ENCODE measurements at places on chromosomes 7 and 10.

DNA sequence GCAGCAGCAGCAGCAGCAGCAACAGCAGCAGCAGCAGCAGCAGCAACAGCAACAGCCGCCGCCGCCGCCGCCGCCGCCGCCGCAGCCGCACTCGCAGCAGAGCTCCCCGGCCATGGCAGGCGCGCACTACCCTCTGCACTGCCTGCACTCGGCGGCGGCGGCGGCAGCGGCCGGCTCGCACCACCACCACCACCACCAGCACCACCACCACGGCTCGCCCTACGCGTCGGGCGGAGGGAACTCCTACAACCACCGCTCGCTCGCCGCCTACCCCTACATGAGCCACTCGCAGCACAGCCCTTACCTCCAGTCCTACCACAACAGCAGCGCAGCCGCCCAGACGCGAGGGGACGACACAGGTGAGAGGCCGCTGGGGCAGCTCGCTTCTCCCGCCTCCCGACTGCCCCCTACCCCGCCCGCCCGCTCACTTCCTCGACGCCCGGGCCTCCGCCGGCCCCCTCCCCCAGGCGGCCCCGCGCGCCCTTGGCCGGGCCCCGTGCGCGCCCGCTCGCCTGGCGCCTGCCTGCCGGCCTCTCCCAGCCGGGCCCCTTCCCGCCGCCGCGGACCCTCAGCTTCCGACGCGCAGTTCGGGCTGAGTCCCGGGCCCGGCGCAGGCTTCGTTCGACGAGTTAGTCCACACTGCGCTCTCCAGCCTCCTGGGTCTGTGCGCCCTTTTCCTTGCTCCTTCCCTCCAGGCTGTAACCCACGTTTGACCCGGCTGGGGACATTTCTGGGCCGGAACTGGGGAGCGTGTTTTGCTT, 882 bp downstream of the DLX6 start:
- DNase-seq = peak; percentile 71

DNA sequence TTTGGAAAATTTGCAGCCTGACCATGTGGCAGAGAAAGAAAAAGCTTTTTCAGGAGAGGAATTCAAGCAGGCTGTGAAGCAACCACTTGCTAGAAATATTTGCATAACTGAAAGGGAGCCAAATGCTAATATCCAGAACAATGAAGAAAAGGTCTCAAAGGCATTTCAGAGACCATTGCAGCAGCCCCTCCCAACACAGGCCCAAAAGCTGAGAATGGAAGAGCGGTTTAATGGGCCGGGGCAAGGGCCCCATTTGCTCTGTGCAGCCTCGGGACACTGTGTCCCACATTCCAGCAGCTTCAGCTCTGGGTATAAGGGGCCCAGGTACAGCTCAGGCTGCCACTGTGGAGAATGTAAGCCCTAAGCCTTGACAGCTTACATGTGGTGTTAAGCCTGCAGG, 918.1 kb upstream of the POT1 start:
- no peak for DNase-seq

DNA sequence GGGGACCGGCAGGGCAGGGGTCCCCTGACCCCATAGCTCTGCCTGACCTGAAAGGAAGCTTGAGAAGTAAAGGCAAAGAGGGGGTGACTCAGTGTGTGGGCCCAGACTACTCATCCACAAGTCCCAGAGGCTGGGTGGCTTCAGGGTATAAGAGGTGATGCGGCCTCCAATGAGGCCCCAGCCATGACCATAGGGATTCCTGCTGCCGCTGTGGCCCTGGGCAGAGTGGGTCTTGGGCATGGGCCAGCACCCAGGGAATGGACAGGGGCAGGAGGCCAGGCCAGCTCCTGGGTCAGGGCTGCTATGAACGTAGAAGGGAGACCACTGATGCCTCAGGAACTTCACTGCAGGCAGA, 64.4 kb upstream of the EBF3 start:
- no peak for DNase-seq

GRCh38 chr7:140653319-140654108, 12.9 kb upstream of the DENND2A start:
- DNase-seq = peak; percentile 95

GRCh38 chr10:95517536-95518454, 43.4 kb downstream of the SORBS1 start:
- no peak for DNase-seq
